NCI-H2227 treated with DMSO at 0.1 percent for 48 hours (cell line): ENCODE measurements at places on chromosomes 7 and 10.
A peak's percentile ranks its signal among the peaks of the same experiment; 100 is the strongest.

DNA sequence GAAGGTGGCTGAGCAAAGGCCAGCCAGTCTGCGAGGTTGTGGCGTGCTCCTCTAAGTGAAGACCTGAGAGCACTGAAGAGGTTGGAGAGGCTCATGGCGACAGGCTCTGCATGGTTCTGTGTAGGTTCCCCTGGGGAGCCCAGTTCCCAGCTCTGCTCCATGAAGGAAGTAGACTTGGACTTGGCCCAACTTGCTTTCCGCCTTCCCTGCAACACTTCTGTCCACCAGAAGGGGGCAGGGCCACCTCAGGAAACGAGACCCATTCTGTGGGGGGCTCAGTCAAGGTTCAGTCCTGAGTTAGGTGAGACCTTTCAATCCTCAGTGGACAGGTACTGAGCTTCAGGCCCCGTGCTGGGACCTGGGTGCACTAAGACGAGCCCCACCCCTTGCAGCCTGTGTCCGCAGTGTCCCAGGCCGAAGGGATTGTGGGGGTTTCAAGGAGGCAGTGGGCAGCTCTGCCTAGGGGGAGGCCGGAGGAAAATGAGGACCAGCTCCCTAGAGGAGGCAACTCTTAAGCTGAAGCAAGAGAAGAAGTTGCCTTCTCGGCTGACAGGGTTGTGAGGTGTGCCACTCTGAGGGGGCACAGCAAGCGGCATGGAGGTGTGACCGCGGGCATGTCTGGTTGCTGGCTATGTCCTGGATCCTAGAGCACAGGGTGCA, 15.0 kb upstream of the PCBD1 start:
- peak; percentile 37 for DNase-seq

DNA sequence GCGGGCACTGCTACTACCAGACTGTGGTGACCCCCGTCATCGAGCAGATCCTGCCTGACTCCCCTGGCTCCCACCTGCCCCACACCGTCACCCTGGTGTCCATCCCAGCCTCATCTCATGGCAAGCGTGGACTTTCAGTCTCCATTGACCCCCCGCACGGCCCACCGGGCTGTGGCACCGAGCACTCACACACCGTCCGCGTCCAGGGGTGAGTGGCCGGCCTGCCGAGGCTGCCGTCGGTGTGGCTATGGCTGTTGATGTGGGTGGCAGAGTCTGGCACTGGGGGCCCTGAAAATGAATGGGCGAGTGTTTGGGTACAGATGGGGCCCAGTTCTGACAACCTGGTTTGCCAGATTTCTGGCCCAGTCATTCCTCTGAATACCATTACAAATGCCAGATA, 15.4 kb downstream of the LIMK1 start:
- no peak for DNase-seq

GRCh38 chr7:102874166-102874829, 38.5 kb upstream of the LRRC17 start:
- DNase-seq: no peak

DNA sequence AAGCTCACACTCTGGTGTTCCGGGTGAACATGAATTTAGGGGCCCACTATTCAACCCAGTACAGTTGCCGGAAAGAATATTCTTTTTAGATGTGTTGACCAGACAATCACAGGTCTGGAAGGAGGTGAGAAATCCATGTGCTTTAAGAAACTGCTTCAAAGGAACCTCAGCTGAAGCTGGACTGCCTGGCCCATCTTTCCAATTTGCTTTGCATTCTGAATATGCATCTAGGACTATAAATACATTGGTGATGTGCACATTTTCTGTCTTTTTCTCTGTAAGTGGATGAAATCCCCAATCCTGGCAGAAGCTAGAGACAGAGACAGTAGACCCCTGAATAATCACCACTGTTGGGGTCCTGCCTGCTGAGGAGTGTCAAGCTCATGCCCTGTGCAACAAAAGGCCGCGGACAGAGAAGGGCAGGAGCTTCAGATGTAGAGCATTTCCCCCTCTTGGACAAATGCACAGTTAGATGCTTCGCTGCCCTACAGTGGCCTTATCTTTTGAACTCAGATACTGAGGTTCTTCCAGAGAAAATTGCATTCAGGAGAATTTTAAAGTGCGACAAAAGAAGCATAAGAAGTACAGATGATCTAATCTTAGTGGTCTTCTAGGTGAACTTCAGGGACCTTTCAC, 368.3 kb downstream of the SFMBT2 start:
- no peak for DNase-seq

DNA sequence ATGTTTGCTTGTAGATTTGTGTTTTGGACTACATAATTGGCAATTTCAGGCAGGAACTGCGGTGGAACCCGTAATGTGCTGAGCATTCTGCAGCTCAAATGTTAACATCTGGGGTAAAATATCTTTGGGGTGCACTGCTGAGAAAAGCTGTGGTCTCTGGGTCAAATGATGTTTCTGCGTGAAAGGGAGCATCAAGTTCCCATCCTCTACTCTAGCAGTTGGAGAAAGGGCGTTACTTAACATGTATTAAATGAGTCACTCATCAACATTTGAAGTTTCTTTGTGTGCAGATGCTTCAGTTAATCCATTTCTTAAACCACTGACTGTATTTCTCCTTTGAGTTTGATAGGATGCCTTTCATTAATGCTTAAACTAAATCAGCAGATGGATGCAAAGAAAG, 273.1 kb upstream of the PITRM1 start:
- DNase-seq: no peak

DNA sequence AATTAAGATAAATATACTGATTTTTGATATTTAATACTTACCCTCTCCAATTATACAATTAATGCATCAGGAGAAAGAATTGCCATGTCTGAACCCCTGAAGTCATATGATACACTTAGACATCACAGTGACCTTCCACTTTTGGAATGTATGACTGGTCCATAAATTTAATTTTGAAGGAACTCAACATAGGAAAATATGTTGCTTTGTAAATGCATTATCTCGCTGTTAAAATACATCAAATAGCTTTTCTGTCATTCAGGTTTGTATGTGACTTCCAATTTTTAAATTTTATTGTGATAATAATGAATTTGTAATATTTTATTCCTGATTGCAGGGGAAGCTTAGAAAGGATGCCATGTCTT, 631.9 kb upstream of the ANKRD30A start:
- no peak for DNase-seq

DNA sequence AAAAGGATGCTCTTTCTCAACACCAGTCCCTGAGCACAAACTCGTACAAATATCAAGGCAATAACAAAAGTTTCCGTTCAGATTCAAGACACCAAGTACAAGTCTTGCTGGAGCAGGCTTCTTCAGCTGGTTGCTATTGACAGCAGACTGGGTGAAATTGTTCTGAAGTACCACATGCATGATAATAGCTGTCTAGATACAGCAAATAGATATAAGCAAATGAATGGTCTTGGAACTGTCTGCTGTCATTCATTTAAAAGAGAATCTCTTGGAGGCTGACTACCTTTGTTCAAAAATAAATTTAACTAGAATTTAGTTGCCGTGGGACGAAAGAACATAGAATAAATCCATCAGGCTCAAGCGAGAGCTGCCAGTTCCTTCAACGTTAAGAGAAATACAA, 35.5 kb downstream of the SORCS1 start:
- no peak for DNase-seq

DNA sequence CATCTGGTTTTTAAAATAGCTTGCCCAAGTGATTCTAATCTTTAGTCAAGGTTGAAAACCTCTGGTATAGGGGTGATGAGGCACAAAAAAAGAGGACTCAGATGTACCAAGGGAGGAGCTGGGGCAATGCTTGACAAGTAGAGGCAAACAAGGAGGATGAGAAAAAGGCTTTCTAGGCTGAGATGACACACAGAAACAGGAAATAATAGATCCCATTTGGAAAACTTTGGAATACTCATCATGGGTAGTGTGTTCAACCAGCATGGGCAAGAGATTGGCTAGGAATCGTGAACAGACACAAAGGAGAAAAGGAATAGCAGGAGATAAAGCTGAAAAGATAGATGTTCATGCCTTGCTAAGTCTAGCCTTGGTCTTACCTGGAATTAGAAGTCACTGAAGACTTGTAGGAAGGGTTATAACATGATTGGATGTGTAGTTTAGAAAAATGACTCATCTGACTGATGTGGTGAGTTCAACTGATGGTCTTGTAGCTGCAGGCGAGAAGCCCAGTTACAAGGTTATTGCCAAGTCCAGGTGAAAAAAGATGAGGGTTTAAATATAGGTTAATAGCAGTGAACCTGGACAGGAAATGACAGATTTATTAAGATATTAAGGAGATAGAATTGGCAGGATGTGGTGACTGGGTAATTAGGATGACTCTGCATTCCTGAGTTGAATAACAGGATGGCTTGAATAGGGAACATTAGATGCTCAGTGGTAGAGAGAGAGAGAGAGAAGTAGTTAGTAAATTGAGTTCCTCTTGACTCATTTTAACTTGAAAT, 214.0 kb upstream of the LRGUK start:
- no peak for DNase-seq

DNA sequence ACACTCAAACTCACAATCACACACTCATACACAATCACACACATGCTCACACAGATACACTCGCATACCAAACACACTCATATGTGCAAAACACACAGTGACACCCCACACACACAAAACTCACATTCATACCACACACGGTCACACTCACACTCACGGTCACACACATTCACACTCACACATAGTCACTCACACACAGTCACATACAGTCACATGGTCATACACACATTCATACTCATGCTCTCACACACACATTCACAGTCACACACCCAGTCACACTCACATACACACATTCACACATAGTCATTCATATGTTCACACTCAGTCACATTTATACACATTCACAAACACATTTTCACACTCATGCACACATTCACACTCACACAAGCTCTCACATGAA, 296.0 kb upstream of the RNF32 start:
- no peak for DNase-seq
